GM06990 (cell line): ENCODE measurements at places on chromosomes 6 and 20.

DNA sequence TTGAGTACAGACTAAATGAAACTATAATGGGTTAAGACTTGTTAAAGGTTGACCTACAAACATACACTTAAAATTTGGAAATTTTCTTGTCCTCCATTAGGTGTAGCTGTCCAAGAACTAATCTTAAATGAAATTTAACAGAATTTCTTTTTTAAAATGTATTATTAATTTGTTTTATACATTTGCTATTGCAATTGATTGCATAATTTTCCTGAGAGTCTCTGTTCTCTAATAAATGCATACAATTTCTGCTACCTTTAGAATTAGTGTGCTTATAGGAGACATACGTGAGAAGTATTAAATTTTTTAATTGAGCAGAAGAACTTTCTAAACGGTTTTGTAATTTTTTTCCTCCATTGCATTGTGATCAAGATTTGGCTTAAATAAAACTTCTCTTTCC lies 1.5 kb downstream of the FAM135A start:
- DNase-seq = no peak

- DNase-seq = no peak
These were observed 21.6 kb downstream of the TPX2 start for GRCh38 chr20:31760519-31761240.

- no peak for DNase-seq
These were observed 14.9 kb downstream of the NT5E start for GRCh38 chr6:85464722-85465150.

DNA sequence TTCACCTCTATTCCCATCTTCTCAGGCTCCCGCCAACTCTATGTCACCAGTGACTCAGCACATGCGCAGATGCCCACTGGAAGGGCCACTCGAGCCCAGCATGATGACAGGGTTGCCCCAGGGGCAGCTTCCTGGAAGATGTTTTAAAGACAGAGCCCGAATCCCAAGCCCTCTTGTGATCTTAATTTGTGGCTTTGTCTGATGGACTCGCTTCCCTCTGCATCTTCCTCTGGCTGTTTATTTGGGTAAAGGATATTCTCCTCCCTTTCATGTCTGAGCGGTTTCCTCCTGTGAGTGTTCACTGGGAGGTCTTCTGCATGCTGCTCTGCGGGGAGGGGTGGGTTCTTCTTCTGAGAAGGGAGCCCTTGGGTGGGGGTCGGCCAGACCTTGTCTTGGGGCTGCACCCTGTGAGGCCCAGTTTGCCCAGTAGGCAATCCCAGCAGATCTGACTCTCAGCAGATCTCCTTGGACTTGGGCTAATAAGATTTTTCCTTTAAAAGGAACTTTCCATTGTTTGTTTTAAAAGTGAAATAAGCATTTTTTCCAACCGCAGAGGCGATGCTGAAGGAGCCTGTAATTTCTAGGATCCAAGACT lies 401.0 kb downstream of the CDC5L start:
- DNase-seq = no peak

DNA sequence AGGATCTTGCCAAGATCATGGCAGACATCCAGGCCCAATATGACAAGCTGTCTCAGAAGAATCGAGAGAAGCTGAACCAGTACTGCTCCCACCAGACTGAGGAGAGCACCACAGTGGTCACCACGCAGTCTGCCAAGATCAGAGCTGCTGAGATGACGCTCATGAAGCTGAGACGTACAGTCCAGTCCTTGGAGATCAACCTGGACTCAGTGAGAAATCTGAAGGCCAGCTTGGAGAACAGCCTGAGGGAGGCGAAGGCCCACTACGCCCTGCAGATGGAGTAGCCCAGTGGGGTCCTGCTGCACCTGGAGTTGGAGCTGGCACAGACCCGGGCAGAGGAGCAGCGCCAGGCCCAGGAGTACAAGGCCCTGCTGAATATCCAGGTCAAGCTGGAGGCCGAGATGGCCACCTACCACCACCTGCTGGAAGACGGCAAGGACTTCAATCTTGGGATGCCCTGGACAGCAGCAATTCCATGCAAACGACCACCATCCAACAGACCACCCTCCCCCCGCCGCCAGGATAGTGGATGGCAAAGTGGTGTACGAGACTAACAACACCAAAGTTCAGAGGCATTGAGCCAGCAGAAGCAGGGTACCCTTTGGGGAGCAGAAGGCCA lies 44.7 kb upstream of the GRM4 start:
- DNase-seq = no peak

- DNase-seq = no peak
These were observed 244.6 kb downstream of the HAO1 start for GRCh38 chr20:7695635-7696034.

GRCh38 chr6:33758815-33759216 lies 12.1 kb upstream of the IP6K3 start:
- no peak for DNase-seq

GRCh38 chr6:47727391-47727790 lies 29.0 kb downstream of the ADGRF4 start:
- DNase-seq = no peak

DNA sequence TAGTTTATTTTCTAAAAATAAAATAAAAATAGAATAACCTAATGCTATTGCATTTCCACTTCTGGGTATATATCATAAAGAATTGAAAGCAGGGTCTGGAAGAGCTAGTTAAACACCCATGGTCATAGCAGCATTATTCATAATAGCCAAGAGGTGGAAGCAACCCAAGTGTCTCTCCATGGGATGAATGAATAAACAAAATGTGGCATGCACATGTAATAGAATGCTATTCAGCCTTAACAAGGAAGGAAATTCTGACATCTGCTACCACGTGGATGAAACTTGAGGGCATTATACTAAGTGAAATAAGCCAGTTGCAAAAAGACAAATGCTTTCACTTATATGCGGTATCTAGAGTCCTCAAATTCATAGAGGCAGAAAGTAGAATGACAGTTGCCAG lies 130.8 kb downstream of the TIAM2 start:
- no peak for DNase-seq

DNA sequence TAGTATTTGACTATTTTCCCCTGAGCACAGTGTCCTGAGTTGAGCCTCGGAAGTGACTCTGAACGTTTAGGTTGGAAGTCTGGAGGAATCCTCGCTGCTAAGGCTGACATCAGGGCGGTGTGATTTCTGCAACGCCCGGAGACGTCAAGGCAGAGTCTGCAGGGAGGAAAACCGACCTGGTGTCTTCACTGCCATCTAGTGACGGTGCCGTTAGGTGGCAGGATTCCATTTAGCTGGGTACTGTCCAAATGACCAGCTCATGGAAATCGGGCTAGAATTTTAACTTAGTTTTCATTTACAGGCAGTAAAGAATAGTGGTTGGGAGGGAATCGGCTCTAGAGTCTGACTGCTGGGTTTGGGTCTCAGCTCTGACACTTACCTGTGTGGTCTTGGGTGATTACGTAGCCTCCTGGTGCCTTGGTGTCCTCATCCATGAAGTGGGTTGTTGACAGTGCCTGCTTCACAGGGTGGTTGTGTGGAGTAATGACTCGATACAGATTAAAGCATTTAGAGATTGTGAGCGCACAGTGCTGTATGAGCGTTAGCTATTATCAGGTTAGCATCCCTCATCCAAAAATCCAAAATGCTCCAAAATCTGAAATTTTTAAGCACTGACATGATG lies 35.0 kb downstream of the FOXF2 start:
- no peak for DNase-seq

DNA sequence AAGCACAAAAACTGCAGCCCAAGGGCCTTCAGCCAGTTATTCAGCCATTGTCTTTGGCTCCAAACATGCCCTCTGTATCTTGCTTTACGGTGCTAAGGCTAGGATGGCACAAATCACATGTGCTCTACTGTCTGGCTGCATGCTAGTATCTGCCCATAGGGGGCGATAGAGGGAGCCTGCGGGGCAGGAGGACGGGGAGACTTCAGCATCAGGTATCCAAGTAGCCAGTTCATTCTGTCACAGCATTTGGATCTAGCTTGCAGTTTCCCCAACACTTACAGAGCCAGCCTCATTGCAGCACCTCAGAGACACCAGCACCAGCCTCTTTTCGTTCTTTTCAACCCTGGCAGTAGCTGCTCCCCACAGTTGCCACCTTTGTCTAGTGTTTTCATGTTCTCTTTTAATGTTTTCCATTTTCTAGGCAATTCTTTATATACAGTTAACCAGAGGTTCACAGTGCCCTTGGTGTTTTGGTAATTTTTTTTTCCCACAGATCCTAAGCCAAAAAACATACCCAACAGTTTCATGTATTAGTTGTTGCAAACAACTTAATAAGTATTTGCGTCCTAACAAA lies 705.9 kb downstream of the PTPRT start:
- DNase-seq = no peak
